ENCODE measurements at places on chromosomes 7 and 10. TPM values are rescaled to one million over a fixed set of nuclear protein-coding genes. Genes with fewer than 3 reads are reported as not detected.

GRCh38 chr7:3321206-3321605 lies 20.2 kb downstream of the SDK1 start:
- no peak for DNase-seq

GRCh38 chr7:128177768-128178550 lies 63.1 kb upstream of the LEP start:
- no peak for DNase-seq

DNA sequence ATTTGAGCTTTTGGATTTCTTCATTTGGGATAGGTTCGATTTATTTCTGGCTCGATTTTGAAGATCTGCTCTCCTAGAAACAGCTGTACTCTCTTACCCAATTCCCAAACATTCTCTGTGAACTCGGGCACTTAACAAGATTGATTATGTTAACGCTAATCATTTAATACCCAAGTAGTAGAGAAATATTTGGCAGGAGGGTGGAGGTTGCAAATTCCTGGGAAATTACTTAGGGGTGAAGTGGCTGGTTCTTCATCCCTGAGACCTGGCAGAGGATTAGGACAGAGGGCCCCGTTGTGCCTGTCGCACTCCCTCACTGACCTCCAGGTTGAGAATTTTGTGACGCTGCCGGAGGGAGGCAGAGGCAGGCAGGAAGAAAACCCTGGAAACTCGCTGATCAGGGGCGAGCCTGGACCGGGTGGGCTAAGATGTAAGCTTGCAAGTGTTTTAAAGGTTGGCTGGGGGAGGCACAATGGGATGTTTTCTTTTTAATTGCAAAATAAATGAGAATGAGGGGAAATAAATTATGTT lies 182.6 kb downstream of the TCF7L2 start:
- DNase-seq: no peak

GRCh38 chr7:41940760-41941343 lies 238.0 kb upstream of the INHBA start:
- DNase-seq: peak; percentile 48

DNA sequence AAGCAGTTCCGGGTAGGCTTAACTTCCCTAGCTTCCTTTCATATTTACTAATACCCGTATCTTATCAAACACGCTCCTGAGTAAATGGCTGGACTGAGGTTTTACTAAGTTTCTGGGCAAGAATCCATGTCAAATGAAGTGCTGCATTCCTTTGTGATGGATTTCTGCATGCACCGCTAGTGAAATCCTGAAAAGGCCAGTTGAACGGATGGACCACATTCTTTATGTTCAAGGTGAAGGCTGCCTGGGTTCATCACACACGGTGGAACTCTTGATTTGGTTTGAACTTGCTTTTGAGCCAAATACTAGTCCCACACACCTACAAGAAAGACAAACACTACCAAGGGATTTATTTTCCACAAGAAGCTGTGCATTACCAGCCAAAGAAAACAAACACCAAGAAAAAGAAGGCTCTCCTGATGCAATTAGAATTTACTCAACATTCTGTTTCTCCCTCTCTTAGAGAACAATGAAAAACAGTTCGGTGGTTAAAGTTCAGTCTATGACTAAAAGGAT lies 255.0 kb upstream of the SEMA3C start:
- DNase-seq: no peak

Gene SCIN
- 126 TPM for polyA plus RNA-seq

Gene SPDYE1
- 0.54 TPM for polyA plus RNA-seq

DNA sequence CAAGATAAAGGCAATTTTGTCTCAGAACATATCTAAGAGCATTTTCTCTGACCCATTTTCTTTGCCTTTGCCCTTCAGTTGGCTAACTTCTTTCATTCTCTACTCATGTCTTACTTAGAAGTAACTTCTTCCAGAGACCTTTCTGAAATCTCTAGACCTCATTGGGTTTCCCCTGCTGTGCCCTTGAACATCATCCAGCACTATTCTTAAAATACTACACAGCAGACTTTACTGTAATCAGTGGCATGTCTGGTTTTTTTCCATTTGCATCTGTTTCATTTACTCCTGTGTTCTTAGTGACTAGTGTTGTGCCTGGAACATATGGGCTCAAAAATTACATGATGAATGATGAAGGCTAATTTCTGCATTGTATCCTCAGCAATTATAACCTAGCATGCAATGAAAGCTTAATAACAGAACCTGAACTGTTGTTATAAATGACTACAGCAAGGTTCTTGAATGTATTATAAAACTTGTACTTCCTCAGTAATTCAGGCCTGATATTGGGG lies 301.9 kb downstream of the CDK14 start:
- no peak for DNase-seq

DNA sequence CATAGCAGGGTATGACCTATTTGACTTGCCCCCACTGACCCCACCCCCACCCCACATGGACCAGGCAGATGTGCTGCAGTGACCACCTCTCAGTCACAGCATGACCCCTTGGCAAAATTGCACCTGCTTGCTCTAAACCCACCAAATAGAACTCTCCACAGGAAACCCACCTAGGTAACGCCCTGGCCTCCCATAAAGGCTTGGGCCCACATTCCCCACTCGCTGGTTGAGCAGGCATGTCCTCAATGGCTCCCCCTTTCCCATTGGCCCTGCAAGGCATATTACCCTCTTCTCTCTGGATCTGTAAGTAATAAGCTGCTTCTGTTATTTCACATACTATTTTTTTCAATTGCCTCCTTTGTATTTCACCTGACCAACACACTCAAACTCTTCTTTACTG lies 2.7 kb downstream of the IFIT1 start:
- DNase-seq: no peak

Gene HHEX
- polyA plus RNA-seq: 8.0 TPM

DNA sequence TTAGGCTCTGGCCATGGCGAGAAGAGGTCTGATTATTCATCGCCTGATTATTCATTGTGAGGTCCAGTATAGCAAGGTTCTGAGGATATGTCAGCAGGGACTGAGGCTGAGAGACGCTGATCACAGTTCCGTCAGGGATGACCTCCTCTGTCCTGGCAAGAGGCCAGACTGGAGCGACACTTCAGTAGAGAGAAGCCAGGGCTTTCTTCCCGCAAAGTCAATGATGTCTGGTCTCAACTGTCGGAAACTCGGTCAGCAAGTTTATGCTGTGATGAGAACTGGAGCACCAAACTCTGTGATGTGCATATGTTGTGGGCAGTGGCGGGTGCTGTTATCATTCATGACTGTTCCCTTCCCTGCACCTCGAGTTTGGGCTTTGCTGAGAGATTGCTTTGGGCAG lies 29.0 kb upstream of the GNA12 start:
- no peak for DNase-seq

DNA sequence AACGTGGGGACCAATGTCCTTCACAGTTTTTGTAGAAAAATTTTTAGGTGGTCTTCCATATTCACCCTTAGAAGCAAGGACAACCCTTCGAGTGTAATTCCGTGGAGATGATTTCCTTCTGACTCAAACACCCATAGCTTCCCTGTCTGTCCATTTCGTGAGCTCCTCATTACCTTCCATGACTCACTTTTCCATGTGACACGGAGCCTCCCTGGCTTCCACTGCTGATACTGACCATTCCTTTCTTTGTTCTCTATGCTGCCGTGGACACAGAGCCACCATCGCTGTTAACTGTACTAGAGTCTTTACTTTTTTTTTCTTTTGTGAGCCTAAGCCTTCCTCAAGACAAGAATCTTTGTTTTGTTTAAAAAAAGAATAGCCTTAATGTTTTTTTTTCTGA lies 12.5 kb upstream of the ARMS2 start:
- no peak for DNase-seq

Gene DYNC1I1
- polyA plus RNA-seq: 0.62 TPM

- DNase-seq: no peak
Measured at GRCh38 chr7:151682831-151683614, 163.3 kb upstream of the RHEB start.

DNA sequence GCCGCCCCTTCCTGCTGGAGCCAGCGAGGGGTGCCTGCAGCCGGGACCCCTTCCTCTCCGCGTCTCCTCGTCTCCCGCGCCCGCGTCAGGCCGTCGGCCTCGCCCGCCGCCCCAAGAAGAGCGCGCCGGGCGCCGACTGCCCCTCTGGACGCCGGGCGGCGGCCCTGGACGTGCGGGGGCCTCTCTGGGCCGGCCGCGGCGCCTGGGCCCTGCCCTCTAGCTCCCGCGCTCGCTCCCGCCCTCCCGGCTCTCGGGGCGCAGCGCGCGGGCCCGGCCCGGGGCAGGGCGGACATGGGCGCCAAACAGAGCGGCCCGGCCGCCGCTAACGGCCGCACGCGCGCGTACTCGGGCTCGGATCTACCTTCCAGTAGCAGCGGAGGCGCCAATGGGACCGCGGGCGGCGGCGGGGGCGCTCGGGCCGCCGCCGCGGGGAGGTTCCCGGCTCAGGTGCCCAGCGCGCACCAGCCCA lies 704 bp downstream of the ZNRF2 start:
- no peak for DNase-seq

DNA sequence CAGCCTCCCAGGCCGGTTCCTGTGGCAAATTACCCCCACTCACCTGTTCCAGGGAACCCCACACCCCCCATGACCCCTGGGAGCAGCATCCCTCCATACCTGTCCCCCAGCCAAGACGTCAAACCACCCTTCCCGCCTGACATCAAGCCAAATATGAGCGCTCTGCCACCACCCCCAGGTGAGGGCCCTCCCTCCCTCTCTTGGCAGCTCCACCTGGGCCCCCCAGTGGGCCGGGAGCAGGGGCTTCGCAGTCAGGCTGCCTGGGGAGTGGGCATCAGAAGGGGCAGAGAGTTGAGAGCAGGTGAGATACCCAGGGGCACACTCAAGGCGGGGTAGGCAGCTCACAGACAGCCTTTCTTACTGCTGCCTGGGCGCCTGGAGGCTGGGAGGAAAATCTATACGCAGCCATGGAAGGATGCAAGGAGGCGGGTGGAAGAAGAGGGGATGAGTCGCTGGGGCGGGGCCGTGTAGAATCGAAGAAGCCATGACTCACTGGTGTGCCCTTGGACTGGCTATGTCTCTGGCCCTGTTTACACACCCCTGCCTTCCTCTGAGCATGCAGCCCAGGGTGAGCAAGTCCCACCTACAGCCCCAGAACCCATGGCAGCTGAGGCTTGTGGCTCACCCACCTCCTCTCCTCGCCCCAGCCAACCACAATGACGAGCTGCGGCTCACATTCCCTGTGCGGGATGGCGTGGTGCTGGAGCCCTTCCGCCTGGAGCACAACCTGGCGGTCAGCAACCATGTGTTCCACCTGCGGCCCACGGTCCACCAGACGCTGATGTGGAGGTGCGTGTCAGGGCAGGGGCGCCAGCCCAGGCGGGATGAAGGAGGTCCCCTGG lies 48.6 kb upstream of the PPIF start:
- DNase-seq: no peak

Gene DDC
- polyA plus RNA-seq: 64.0 TPM

Gene A1CF
- 7.3 TPM for polyA plus RNA-seq

Gene TMEM213
- polyA plus RNA-seq: 49.2 TPM

Gene WDFY4
- 2.5 TPM for polyA plus RNA-seq

DNA sequence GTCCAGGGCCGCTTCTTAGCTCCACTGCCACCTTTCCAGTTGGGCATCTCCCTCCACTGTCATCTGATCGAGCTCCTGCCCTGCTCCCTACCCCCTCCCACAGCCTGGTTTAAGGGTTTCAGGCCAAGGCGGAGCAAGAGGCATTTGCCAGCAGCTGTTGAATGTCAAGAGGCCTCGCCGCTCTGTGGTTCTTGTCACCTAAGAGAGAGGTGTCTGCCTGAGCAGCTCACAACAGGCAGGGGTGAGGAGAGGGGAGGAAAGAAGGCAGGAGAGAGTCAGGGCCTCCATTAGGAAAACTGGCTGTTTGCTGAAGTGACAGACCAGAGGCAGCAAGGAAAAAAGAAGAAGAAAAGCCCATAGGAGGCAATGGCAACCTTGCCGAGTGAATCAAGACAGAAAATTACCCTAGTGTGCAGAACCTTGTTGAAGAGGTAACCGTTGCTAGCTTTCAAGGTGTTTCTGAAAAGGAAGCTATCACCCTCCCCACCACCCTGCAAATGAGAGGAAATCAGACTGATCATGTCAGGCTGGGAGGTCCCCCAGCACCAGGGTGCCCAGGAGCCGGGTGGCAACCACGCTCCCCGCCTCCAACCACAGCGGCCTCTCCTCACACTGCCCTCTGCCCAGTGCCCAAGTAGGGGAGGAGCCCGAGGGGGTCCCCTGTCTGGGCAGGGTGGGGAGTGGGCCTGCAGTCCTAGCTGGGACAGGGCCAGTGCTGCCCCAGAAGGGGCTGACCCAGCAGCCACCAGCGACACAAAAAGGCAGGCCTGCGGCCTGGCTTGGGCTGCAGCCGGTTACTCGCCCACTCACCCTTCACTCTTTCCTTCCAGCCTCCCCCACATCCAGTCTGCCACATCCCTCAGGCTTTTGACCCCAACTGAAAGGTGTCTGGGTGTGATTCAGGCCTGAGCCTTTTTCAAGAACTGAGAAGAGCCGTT lies 7.1 kb downstream of the GATA3 start:
- DNase-seq: no peak

Gene ABLIM1
- polyA plus RNA-seq: 85.7 TPM

Gene LMBR1
- 46.9 TPM for polyA plus RNA-seq

Gene PSD
- 11.6 TPM for polyA plus RNA-seq

Gene SPDYE18
- 1.5 TPM for polyA plus RNA-seq

- no peak for DNase-seq
Measured at GRCh38 chr10:37401225-37401624, 275.8 kb downstream of the ANKRD30A start.

- no peak for DNase-seq
Measured at GRCh38 chr7:33961948-33962347, 56.6 kb downstream of the BMPER start.

Gene PRF1
- 0.33 TPM for polyA plus RNA-seq

DNA sequence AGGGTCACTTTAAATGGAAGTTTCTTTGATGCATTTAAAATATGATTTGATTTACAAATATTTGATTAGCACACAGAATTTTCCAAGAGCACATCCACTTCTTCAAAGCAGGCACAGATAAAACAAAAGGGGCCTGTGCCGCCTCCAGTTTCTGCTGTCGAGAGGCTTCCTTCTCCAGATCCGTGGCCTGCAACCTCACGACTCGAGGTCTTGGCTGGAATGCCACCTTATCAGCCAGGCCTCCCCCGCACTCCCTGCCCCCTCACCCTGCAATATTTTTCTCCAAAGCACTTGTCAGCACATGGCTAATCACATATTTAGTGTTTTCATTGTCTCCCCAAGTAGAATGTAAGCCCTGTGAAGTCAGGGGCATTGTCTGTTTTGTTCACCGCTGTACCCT lies 12.5 kb downstream of the PYROXD2 start:
- DNase-seq: no peak

Gene MICALL2
- polyA plus RNA-seq: 10.2 TPM

DNA sequence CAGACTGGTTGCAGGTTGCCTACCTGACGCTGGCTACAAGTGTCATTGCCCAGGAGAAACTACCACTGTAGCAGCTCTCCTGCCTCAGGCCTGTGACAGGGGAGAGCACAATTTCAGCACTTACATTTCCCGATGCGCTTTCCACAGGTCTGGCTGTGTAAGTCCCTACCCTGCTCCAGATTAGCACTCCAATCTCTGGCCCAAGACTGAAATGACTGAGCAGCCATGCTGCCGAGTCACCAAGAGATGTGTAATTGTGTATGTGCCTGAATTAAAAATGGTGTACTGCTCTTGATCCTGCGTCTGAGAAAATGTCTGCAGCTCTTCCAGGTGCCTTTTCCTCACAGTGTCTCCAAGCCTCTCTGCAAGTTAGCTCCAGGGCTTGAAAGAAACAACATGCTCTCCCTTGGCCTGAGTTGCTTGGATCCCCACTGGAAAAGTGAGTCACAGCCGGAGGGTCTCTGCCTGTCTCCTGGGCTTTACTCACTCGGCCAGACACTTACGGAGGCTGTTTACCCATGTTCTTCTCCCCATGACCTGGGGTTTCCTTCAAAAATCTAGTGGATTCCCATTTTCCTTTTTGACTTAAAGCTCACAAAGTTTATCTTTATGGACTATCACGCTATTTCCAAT lies 1001.7 kb upstream of the KCND2 start:
- no peak for DNase-seq

Gene GRM3
- polyA plus RNA-seq: 0.10 TPM

GRCh38 chr7:151844071-151844824 lies 32.7 kb downstream of the PRKAG2 start:
- no peak for DNase-seq
